ENCODE measurements at places on chromosomes 7 and 10.
A peak's percentile ranks its signal among the peaks of the same experiment; 100 is the strongest.

- no peak for DNase-seq
Observed at GRCh38 chr7:27433581-27433980, 191.0 kb downstream of the EVX1 start.

GRCh38 chr7:15508258-15508657 lies 53.6 kb downstream of the AGMO start:
- DNase-seq = no peak

DNA sequence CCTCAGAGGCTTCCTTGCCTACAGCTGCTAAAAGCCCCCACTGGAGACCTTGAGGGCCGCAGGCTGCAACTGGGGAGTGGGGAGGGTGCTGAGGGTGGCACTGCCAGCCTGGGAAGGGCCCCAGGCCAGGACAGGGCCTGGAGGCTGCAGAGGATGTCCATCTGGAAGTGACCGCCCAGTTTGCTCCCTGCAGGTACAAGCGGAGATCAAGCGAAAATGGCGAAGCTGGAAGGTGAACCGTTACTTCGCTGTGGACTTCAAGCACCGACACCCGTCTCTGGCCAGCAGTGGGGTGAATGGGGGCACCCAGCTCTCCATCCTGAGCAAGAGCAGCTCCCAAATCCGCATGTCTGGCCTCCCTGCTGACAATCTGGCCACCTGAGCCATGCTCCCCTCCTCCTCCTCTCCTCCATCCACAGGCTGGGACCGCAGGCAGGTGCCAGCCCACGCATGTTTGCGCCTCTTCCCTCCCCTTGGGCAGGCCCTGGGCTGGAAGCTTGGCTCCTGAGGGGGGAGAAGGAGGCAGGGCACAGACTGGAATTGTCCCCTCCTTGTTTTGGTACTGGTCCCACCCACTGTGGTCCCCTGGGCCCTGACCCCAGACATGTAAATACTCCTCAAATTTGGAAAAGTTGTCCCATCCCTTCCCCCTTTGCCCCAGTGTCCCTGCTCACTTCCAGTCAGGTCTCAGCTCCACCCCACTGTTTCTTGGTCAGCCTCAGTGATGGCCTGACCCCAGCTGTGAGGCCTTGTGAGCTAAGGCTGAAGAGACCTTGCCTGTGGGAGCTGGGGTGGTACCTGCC lies 54.4 kb downstream of the ADCYAP1R1 start:
- no peak for DNase-seq

GRCh38 chr10:61063901-61064300 lies 119.9 kb upstream of the RHOBTB1 start:
- no peak for DNase-seq

- DNase-seq = peak; percentile 43
Observed at GRCh38 chr10:6409971-6410643, 170.0 kb downstream of the PRKCQ start.

Data from activated CD4-positive, alpha-beta T cell treated with anti-CD3 and anti-CD28 coated beads, Interleukin-2, amount 50 U/mL, for 16 hours (primary cell).